ENCODE measurements at places on chromosomes 16 and 17.

DNA sequence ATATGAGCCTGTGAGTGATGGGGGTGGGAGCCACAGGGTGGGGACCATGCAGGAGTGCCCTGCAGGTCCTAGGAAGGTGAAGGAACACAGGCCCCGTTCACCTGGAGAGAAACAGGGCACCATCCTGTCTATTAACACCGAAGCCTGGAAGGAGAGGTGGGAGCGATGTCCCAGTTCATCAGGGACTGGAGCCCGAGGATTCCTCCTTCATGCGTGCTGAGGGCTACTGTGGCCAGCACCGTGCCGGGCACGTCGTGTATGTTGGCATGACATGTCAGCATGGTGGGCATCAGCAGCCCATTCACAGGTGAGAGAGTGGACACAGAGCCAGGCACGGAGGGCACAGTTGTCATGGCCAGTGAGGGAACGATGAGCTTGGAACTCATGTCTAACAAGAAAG lies 1.4 kb downstream of the WFIKKN2 start:
- DNase-seq, result no peak

GRCh38 chr16:11205754-11206581 lies 50.0 kb downstream of the SOCS1 start:
- no peak for DNase-seq

DNA sequence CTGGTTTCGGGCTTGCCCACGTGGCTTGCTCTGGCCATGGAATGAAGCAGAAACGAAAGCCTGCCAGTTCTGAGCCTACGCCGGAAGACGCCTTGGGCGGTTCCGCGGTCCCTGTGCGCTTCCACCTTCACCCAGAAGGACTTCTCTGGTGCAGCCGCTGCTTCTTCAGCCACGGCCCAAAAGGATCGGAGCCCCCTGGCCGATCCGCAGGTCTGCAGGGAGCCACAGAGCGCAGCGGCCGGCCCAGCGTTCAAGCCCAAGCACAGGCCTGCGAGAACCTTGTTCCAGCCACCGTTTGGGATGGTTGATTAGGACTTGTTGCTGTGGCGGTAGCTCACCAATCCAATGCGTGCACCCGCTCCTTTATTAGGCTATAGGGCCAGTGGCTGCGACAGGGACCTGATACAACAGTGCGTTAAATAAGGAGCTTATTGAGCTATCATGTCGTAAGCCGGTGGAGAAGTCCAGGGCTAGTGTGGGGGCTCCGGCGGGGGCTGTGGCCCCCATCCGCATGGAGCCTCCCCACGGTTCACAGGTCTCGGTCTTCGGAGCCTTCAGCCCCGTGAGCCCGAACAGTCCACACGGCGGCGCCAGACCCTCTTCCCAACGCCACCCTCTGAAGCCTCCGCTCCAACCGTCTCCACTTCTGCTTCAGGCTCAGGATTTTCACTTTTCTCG lies 10.2 kb upstream of the MPP2 start:
- no peak for DNase-seq

DNA sequence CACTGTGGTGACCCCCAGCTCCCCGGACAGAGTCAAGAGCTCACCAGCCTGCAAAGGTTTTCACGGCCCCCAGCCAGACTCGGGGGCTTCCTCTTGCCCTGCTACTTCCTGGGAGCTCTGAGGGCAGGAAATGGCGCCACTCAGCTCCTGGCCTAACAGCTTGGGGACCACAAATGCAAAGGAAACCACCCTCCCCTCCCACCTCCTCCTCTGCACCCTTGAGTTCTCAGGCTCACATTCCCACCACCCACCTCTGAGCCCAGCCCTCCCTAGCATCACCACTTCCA lies 375 bp upstream of the SPN start:
- DNase-seq, result no peak

All from COLO829 (cell line).